ENCODE measurements at places on chromosomes 6 and 20.

DNA sequence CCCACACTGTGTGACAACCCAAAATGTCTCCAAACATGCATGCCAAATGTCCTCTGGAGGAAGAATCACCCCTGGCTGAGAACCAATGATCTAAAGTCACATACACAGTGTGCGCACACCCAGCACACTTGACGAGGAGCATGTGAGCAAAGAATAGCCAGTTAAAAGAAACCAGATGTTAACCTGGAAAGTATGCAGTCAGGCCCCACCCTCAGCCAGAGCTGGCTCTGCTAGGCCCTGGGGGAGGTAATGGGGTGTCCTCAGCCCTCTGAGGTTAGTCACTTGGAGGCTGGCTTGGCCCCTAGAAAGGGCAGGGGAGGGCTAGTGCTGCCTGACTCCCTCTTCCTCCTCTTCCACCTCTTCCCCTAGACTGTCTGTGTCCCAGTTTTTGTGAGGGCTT is 15.2 kb upstream of the GUCA1A start:
- DNase-seq, result no peak

- DNase-seq, result no peak
Observed at GRCh38 chr6:167397712-167398111, 72.8 kb downstream of the TTLL2 start.

DNA sequence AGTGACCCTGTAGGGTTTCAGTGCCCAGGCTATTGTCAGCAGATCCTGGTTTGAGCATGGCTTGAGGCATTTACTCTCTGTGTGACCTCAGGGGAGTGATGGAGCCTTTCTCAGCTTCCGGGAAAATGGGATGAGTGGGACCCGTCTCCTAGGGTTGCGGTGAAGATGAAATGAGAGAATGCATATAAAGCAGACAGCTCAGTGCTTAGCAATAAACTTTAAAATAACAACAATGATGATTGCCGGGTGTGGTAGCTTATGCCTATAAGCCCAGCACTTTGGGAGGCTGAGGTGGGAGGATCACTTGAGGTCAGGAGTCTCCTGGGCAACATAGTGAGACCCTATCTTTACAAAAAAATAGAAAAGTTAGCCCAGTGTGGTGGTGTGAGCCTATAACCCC is 106.0 kb upstream of the MTHFD1L start:
- DNase-seq, result no peak

GRCh38 chr20:14375416-14375985 is 38.1 kb upstream of the FLRT3 start:
- no peak for DNase-seq

- no peak for DNase-seq
Observed at GRCh38 chr6:157741948-157742556, 81.0 kb upstream of the SNX9 start.

DNA sequence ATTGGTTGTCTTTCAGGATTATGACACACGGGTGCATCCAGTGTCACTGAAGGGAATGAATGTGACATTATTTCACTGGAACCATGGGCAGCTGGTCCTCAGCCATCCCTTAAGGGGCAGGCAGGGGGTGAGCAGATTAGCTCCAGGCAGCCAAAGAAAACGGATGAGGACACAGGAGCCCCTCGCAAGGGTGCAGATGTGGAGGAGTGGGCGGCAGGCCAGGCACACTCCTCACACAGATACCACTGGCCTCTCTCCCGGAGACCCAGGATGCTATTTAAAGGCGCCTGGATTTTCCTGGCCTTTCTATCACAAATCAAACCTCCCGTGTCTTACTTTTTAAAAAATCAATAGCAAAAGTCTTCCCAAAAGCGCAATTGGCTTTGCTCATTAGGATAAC is 210.4 kb downstream of the TAF4 start:
- no peak for DNase-seq

DNA sequence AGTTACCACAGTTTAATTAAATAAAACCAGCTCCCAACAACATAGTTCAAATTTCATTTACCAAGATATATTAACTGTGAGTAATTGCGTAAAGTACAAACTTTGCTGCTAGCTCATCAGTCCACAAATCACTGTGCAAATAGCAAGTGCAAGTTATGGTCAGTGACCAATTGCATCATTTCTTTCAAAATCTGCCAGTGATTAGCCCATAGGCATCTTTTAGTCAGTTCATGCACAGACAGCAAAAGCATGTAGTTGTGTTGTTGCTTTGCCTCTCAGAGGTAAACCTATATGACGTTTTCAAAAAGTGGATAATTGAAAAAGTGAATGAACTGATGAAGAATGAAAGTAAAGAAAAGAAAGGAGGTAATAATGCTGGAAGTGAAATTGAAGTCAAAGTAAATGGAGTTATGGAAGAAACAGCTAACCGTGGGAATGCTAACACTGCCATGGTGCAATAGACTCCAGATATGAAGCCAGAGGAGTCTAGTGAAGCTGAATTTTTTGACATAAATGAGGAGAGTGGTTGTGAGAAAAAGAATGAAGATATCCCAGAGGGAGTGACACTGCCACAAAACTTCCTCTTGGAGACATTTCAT is 36.5 kb downstream of the ENPP1 start:
- no peak for DNase-seq

DNA sequence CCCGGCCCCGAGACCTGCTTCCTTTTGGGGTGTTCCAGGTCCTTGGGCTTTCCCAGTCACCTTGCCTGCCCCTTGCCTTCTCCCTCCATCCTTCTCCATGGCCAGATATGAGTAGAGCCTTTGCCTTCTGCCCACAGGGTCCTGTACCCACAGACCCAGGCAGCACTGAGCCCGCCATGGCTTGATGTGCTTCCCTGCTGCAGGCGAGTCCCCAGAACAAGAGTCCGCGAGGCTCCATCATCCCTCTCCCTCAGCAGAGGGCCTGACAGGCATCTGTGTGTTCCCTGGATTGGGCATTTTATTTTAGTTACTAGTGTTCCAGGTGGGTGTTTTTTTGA is 21.9 kb downstream of the PYGB start:
- no peak for DNase-seq

GRCh38 chr6:6582131-6582530 is 6.4 kb upstream of the LY86 start:
- DNase-seq, result no peak

DNA sequence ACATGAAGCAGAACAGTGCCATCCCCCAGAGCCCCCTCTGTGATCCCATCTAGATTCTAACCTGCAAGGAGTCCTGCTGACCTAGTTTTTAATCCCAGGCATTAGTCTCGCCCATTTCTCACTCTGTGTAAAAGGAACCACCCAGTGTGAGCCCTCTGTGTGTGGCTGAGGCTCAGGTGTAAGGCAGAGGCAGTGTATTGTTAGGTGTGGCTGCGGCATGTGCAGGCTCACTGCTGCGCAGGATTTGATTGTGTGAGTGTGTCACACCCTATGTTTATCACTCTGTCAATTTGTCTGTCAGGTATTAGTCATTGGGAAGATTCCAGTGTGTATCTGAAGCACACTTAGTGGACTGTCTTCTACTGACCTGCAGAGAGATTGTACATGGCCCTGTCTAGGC is 13.7 kb upstream of the CST8 start:
- no peak for DNase-seq

- DNase-seq, result peak; percentile 62
Observed at GRCh38 chr6:151413372-151414145, 22.2 kb upstream of the ZBTB2 start.

GRCh38 chr6:128311944-128312570 is 208.3 kb downstream of the PTPRK start:
- no peak for DNase-seq

DNA sequence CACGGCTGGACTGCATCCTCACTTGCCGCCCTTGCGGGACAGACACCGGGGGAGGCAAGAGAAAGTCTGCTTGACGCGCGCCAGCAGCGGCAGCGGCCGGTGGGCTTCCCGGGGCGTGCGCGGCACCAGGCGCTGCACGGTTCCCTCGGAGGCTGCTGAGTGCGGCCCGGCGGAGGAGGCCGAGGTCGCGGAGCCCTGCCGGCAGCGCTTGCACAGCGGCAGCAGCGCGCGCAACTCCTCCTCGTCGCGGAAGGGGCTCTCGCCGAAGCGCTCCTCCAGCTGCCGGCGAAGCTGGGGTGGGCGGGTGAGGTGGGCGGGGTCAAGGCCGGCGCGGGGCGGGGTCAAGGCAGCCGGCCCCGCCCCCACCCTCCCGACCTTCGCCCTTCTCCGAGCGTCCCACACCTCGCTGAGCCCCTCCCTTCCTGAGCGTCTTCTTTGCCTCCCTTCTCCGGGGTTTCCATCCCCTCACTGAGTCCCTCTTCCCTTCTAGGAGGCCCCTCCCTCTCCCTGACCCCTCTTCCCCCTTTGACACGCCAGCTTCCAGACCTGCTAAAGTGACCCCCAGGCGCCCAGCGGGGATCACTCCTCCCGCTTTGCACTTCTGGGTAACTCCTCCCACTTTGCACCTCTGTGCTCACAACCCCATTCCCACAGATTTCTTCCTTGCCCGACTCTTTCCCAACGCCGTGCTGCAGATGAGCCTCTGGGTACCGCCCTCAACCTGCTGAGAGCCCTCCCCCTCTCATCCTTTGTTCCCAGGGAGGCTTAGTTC is 8.8 kb downstream of the DUSP15 start:
- DNase-seq, result peak; percentile 64

- DNase-seq, result no peak
Observed at GRCh38 chr6:150087336-150087735, 18.4 kb upstream of the ULBP3 start.

GRCh38 chr6:55913228-55914195 is 38.1 kb upstream of the BMP5 start:
- no peak for DNase-seq

GRCh38 chr6:6900569-6901204 is 207.1 kb upstream of the RREB1 start:
- DNase-seq, result no peak

GRCh38 chr6:11297376-11297729 is 64.9 kb upstream of the NEDD9 start:
- no peak for DNase-seq

- no peak for DNase-seq
Observed at GRCh38 chr6:87407561-87407900, 241 bp upstream of the CFAP206 start.

GRCh38 chr6:19547507-19547906 is 289.7 kb upstream of the ID4 start:
- no peak for DNase-seq

DNA sequence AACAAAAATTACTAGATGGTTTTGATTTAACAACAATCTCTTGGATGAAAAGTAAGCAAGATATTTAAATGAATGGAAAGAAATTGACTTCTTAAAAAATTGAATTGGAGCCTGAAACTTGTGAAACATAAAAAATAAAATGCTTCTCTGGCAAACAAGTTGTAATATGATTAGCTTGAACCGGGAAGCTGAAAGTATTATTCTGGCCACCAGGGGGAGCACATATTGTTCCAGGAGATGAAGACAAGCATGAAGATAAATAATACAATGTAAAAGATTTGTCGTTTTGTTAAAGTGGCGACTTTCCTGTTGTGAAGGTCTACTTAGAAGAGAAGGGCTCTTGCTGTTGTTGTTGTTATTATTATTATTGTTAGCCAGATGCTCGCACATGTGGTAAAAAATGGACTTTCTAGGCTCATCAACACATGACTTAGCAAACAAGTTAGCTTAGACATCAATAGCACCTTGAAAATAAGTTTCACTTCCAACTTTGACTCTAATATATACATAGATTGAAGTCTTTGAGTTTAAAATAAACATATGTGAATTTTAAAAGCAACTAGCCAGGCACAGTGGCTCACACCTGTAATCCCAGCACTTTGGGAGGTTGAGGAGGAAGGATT is 14.2 kb downstream of the PAX1 start:
- DNase-seq, result peak; percentile 41

GRCh38 chr6:34260576-34261267 is 11.9 kb upstream of the SMIM29 start:
- DNase-seq, result no peak

- no peak for DNase-seq
Observed at GRCh38 chr20:23226612-23227265, 123.9 kb upstream of the NXT1 start.

DNA sequence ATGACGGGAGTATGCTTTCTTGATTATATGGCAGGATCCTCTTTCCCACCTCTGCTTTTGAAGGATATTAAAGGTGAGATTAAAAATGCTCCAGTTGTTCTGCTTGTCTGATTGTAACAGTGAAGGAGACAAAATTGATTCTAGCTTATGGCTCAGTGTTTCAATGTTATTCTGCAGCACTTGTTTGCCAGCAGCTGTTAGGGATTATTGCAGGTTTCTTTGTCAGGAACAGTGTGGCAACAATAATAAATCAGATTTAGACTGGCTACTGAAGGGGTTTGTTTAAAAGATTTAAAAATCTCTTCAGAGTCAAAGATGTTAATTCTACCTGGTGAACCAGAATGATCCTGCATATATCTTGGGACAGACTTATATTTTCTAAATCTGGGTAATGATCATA is 126.9 kb downstream of the LAMA2 start:
- no peak for DNase-seq

- DNase-seq, result no peak
Observed at GRCh38 chr6:127637830-127638409, 60.9 kb downstream of the C6orf58 start.

GRCh38 chr20:21280522-21281016 is 22.6 kb upstream of the XRN2 start:
- no peak for DNase-seq

DNA sequence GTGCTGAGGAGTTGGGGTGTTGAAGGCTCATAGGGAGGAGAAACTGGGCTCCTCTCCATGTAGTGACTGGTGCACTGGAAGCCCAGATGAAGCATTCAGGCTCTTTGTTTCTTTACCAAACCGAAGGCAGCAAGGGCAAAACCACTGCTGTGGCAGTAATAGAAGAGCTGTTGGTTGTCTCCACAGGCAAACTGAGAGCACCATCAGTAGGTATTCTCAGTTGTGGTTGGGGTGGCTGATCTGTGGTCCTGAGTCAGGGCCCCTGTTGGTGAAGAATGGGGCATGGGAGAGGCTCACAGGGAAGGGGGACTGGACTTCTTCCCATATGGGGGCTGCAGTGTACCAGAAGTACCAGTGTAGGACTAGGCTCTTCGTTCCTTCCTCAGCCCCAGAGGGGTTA is 460.2 kb upstream of the IMPG1 start:
- DNase-seq, result no peak

- DNase-seq, result no peak
Observed at GRCh38 chr6:168158213-168158979, 79.4 kb upstream of the FRMD1 start.

- no peak for DNase-seq
Observed at GRCh38 chr6:16028966-16029365, 99.9 kb upstream of the MYLIP start.

DNA sequence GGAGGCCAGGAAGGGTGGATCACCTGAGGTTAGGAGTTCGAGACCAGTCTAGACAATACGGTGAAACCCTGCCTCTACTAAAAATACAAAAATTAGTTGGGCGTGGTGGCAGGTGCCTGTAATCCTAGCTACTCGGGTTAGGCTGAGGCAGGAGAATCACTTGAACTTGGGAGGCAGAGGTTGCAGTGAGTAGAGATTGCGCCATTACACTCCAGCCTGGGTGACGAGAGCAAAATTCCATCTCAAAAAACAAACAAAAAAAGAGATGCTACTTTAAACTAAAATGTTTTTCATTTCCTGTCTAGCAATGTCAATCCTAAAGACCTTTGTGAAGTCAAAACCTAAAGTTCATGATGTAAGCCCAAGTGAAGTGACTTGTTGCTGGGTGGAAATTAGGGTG is 12.9 kb downstream of the DSN1 start:
- no peak for DNase-seq
